Stromal cell of bone marrow (primary cell): ENCODE measurements at places on chromosomes 7 and 10.

- no peak for DNase-seq
Observed at GRCh38 chr7:77734659-77735421, 38.6 kb downstream of the RSBN1L start.

DNA sequence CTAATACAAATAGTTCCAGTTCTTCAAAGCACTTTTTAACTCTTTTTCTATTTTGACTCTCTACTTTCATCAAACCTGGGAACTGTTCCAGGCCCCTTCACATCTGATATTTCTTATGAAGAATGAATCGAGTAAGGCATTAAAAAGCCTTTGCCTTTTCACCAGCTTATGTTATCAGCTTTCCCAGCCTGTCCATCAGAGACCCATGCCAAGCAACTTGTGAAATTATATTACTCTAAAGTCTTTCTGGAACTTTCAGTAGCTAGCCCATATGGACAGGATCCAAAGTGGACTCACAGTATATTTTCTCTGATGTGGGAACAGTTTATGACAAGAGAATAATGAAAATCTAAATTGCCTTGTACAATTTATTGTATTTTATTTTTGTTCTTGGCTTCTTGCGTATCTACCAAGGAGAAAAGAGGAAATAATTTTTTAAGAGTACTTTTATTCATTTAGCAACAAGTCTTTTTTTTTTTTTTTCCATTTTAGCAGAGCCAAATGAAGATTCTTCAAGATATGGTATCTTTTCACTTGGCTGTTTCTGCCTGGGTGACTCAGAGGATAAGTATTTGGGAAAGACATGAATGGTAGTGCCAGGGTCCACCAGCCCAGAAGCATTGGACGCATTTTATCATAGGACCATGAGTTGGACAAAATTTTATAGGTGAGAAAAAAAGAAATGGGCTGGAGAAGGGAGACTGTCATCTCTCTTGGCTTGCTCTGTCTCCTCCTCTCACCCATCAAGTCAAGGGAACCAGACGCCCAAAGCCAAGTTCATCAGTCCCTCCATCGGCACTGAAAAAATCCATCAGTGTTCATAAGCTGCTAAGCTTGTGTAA is 195.8 kb upstream of the NEBL start:
- no peak for DNase-seq

- DNase-seq = no peak
Observed at GRCh38 chr7:72196176-72196575, 216.0 kb downstream of the CALN1 start.

DNA sequence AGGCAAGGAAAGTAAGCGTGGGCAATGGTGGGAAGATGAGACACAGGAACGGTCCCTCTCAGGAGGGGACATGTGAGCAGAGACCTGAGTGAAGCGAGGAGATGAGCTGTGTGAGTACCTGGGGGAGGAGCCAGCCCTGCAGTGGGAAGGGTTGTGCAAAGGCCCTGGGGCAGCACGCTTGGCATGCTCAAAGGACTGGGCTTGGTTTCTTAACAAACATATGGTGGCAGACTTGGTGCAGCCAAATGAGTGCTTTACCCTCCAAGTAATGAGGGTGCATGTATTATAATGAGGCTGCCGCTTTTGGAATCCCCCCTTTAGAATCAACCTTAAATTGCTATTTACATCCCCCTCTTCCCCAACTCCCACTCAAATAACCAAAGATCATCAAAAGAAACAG is 152.7 kb upstream of the FRMD4A start:
- no peak for DNase-seq

GRCh38 chr7:47759056-47759706 is 177.3 kb upstream of the TNS3 start:
- DNase-seq = no peak

GRCh38 chr7:81887098-81888090 is 117.5 kb upstream of the HGF start:
- DNase-seq = no peak

GRCh38 chr7:80954191-80954590 is 35.3 kb upstream of the SEMA3C start:
- no peak for DNase-seq

DNA sequence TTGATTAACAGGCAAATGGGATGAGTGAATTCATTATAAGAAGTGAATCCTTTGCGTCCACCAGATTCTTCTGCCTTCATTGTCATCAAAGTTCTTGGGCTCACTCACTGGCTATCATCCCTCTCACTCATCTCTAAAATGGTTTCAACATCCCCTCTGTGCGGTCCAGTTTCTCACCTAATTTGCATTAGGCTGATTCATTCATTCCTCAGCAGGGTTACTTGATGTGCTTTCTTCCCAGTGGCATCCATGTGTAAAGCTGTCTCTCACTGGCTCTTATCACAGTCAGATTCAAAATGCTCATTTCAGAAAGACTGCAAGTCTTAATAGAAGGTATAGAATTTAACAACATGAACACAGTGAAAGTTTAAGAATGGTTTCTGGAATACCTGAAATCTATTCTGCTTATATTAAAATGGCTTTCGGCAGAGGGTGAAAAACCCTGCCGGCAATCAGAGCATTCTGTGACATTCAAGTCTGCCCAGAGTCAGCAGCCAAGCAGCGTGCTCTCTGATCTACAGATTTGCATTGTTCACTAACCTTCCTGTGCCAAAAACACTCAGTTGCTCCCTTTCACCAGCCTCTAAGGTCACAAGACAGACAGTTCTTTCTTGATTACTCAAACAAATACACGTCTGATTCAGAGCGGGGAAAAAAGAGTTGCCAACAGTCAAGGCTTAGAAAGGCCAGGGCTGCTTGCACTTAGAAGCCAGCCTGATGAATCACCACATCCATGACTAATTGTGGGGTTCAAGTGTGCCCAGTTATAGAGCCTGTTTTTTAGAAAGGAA is 106.7 kb downstream of the TES start:
- DNase-seq = peak; percentile 99

DNA sequence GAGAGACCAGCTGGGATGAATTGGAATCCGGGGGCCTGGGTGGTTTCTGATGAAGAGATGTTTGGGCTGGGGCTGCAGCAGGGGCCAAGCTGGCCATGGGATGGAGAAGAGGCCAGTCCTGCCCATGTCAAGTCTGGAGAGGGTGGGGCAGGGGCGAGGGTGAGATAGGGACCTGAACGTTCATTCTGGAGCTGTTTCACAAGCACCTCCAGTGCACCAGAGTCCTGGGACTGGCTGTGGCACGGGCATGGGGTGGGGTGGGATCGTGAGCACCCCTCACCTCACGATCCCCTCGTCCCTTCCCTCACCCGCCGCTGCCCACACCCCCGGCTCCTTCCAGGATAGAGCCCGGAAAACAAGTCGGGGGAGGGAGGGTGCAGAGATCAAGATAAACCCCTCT is 25.8 kb upstream of the PSMG3 start:
- no peak for DNase-seq

- DNase-seq = no peak
Observed at GRCh38 chr10:56547163-56547562, 186.1 kb upstream of the ZWINT start.

DNA sequence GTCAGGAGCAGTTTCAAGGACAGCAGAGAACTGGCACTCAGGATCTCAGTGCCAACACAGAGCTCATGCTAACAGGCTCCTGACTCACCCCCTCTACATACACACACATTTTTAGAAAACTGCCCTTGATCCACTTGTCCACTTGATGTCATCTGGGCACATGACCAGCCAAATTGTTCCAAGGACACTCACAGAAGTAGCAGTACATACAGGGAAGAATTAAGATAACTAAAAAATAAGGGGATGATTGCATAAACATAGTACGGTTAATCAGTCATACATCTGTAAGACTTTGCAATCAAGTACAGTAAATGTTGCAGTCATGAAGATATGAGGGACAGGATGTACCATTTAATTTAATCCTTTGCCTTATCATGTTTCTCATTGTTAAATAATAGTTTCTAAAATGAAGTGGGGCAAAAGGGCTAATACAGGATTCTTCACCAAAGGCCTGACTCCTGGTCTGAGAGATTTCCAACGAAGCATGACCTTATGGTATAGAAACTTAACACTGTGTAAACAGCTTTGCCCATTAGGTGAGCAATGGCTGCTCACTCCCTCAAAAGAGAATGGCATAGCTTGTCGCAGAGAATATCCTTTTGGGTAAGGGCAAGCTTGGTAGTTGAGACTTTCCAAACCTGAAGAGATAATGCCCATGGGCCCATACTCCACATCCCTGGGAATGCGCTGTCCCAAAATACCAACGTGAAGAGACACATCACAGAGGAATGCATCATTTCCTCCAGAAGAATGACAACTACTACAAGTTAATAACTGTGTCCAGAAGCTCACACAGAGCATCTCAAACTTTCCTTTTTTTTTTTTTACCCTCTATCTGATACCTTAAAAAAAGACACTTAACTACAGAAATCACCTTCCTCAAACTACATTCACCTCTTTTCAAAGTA is 94.1 kb downstream of the ARMH3 start:
- peak; percentile 29 for DNase-seq

GRCh38 chr10:102159051-102159597 is 6.9 kb downstream of the NOLC1 start:
- no peak for DNase-seq

DNA sequence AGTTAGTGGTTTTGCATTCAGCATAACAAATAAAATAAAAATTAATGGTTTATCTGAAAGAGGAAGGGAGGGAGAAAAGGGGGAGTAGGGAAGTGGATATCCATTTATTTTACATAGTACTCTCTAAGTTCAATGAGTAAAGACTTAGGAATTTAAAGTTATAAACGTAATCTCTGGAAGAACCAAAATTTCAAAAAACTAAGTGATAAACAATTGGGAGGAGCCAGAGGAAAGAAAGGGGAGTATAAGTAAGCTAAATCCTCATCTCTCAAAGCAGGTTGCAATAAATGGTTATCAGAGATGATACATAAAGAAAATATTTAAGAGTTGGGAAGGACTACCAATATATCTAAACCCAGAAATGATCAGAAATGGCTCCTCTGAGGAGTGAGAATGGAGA is 46.4 kb downstream of the ANK3 start:
- no peak for DNase-seq

DNA sequence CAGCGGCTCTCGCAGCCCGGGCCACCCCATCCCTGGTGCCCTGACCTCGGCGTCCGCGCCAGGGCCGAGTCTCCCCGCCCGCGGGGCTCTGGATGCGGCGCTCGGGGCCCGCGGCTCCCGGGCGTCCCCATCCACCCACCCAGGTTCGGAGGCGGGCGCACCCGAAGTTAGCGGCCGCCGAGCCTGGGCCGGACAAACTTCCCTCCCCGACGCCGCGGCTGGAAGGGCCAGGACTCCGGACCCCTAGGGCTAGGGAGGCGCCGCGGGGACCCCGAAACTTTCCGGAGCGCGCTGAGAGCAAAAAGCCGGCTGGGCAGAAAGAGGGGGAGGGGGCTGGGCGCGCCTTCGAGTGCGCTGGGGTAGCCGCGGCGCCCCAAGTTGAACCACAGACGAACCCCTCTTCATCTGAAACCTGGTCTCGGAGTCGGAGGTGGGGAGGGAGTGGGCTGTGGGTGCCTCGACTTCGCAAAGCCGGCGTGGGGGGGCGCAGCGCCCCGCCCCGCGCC is 3.7 kb upstream of the ELFN1 start:
- no peak for DNase-seq

- DNase-seq = no peak
Observed at GRCh38 chr7:133815611-133816210, 311.4 kb upstream of the LRGUK start.

- DNase-seq = no peak
Observed at GRCh38 chr10:128301051-128301450, 174.8 kb upstream of the MKI67 start.

DNA sequence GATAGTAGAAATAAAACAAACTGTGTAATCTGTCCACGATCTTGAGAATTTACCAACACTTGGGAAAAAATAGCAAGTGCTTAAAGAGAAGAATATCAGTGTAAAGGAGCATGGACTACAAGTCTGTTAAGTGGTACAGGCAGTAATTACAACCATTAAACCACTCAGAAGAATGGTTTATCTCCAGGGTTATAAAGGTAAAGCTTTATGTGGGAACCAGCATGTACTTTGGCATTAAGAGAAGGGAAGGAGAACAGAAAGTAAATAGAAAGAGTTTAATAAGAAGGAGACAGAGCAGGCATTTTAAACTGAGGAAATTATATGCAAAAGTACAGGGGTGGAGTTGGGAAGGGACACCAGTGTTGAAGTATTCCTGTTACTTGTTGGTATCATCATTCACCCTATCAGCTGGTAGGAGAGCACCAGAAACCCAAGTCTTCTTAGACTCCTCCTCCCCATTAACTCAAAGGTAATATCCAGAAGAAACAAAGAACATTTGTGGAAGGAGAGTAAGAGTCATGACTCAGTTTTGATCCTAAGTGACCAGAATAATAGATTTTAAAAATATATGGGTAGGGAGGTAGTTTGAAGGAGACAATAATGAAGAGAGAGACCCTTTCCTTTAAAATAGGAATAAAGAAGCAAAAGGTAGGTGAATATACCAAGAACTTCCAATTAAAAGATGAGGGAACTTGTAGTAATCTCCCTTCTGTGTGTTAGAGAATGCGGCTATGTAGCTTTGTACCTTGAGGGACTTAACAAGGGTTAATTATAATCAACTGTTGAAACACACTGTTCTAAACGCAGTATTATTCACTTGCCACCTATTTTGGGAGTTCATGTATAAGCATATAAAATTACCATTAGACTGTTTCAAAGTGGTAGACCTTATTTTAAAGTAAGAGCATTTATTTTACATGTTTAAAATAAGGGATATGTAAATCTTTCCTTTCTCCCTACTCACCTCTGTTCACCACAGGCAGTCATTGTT is 92.1 kb upstream of the STRIP2 start:
- DNase-seq = no peak

- DNase-seq = no peak
Observed at GRCh38 chr7:28338041-28338440, 74.3 kb upstream of the CREB5 start.

- DNase-seq = no peak
Observed at GRCh38 chr7:157830331-157830730, 493.5 kb downstream of the DNAJB6 start.

GRCh38 chr10:117472872-117473271 is 69.7 kb upstream of the EMX2 start:
- DNase-seq = no peak

GRCh38 chr10:49353026-49353894 is 42.6 kb downstream of the DRGX start:
- DNase-seq = no peak

DNA sequence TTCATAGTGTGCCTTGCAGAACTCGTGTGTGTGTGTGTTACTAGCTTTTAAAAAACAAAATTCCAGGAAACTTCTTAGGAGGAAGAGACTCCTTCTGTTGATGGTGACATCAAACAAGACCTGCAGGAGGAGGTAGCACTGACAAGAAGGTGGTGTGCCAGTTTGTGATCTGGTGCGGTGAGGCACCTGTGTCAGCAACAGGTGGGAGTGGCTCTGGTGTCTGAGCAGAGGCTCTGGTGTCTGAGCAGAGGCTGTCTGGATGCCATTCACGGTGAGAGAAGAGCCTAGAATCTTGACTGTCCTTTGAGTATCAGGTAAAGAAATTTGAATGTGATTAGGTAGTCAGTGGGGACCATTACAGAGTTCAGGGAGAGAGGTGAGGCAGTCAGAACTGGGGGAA is 122.8 kb downstream of the INPP5A start:
- no peak for DNase-seq
